ENCODE measurements at places on chromosomes 11 and 22.

DNA sequence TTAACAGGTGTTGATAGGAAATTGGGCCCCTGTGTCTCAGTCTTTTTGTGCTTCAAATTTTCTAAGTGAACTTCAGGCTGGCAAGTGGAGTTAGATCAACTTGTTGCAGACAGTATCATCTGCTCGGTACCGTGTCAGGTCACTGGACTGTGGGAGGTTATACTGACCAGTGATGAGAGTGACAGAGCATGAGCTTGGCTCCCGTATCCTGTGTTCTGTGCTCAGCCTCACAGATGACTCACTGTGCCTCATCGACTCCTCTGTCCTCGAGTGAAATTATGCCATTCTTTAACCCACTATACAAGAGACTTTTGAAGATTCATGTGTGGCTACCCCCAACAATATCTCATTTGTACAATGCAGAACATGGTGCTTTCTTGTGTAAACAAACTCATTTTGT lies 7.9 kb downstream of the GRAP2 start:
- no peak for DNase-seq

- no peak for DNase-seq
These were observed 691.6 kb downstream of the NTM start for GRCh38 chr11:132062031-132062430.

GRCh38 chr11:102026217-102026616 lies 21.0 kb upstream of the CFAP300 start:
- no peak for DNase-seq

GRCh38 chr22:38742176-38742942 lies 13.4 kb downstream of the SUN2 start:
- no peak for DNase-seq

DNA sequence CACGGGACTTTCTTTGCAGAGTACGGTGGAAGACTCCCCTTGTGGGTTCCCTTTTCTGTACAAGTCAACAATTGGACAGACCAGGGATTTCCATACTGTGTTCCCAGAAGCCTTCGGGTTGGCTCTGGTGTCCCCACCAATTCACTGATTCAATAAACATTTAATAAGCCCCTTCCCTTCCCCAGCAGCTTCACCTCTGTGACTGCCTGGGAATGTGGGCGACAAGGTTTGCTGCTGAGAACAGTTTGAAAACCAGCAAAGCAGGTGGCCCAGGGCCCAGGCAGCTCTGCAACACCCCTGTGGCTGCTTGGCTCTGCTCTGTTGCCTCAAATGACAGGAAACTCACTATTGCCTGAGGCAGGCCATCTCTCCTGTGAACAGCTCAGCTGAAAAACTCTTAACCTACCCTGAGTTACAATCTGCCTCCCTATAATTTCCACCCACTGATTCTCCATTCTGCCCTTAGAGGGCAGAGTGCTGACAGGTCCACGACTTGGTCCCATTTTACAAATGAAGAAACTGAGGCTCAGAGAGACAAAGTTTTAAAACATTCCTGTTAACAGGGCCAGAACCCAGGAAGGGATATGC lies 10.4 kb downstream of the ADORA2A start:
- DNase-seq, result peak; percentile 44

- DNase-seq, result peak; percentile 19
These were observed 31.2 kb downstream of the PDE2A start for GRCh38 chr11:72642884-72643522.

DNA sequence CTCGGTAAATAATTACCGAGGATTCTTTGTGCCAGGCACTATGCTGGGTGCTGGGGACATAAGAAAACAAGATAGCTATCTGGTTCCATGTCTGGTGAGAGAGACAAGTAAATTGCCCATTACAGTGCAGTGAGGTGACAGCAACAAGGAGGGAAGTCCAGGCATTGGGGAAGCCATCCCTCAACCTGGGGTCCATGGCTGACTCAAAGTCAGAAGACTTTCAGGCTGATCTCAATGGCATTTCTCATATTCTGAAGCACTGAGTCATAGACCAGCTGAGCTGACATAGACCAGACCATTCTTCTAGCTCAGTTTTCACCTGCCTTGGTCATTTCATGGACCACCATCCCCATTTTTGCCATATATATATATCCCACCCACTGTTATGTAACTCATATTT lies 158.8 kb downstream of the TTC17 start:
- DNase-seq, result no peak

GRCh38 chr22:35444685-35445399 lies 44.9 kb downstream of the MCM5 start:
- DNase-seq, result no peak

DNA sequence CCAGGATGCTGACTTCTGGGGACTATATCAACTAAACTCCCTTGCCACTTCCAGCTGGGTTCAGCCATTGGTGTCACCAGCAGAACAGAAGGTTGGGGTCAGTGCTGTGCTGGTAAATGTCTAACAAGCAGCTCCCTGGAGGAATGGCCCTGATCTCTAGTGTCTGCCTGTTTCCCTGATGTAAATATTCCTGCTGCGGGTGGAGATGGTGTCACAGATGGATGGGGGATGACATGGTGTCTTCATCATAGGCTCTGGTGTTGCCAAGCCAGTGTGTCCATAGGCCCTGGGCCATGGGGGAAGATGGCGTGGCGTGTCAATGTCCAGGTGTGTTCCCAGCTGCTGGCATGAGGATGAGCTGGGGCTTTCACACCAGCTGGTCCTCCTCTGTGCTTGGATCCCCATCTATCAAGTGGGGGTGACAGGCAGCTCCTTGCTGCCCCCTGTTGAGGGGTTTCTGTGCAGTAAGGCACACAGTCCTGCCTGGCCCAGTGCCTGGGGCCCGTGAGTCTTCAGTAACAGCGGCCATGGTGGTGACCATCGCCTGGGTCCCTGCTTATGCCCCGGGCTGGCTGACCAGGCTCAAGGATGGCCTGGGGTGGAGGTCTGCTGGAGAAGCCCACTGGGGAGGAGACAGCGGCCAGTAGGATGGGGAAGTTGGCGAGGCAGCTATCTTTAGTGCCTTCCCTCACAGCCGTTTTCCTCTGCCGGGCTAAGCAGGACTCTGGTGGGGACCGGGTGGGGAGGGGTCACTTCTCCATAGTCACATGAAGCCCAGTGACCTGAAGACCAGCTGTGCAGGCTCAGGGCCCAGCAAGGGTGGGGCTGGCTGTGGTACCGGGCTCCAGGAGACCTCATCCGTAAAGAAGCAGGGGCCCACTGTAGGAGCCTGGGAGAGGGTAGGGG lies 12.7 kb downstream of the RPL3 start:
- no peak for DNase-seq

All from T-helper 1 cell (primary cell).